ENCODE measurements at places on chromosomes 11 and 22.

GRCh38 chr11:74203966-74204365 lies 32.9 kb downstream of the PPME1 start:
- DNase-seq, result no peak

DNA sequence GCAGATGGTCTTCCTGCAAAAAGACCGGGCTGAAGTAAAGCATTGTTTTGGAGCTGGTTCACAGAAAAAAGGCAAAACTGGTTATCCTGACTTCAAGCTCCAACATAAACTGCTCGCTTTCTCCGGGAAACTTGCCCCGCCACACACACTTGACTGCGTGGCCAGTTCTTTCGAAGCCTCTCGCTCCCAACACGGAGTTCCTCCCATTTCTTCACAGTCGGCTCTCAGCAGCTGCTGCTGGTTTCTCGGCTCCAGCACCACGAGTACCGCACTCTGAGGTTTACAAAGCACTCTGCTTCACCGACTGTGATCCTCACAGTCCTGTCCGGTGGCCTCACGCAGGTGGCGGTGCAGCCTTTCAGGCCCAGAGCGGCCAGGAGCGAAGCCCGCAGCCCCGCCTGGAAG lies 264 bp downstream of the CHEK1 start:
- peak; percentile 50 for DNase-seq

- no peak for DNase-seq
Measured at GRCh38 chr11:31690041-31690440, 121.1 kb downstream of the PAX6 start.

DNA sequence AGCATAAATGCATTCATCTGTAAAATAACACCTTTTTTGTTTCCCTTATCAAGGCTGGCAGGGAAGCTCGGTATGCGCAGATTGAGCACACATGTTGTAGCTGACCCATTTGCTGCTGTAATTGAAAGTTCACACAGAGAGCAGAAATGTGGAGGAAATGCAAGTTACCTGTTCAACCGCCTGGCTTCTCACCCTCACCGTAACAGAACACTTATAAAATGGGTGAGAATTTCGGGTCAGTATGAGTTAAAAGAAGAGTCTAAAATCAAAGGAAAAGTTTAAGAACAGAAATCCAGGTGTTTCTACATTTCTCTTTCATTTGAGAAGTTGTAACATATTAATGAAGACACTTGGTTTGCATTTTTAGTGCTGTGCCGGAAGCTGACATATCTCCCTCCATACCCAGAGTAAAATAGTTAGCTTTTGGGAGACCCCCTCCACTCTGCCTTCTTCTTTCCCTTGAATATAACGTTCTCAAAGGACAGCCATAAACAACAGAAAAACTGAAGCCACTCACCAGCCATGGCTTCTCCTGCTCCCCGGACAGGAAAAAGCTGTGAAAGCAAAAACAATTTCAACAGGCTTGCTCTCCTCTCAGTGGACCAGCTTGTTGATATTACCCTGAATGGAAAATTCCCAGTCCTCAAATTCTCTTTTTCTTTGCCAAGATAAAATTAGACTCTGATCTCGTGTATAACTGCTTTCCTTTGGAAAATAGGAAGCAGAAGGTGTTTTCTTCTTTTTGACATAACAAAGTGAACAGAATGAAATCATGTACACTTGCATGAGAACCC lies at the start of gene CASP12:
CASP12 (minus strand) TSS at position 570 of the 794 bp plus-strand sequence.
- no peak for DNase-seq

DNA sequence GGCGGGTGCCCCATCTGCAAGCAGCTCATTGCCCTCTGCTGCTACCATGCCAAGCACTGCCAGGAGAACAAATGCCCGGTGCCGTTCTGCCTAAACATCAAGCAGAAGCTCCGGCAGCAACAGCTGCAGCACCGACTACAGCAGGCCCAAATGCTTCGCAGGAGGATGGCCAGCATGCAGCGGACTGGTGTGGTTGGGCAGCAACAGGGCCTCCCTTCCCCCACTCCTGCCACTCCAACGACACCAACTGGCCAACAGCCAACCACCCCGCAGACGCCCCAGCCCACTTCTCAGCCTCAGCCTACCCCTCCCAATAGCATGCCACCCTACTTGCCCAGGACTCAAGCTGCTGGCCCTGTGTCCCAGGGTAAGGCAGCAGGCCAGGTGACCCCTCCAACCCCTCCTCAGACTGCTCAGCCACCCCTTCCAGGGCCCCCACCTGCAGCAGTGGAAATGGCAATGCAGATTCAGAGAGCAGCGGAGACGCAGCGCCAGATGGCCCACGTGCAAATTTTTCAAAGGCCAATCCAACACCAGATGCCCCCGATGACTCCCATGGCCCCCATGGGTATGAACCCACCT lies 28.0 kb upstream of the L3MBTL2 start:
- no peak for DNase-seq

GRCh38 chr11:127873478-127873877 lies 713.9 kb downstream of the ETS1 start:
- DNase-seq, result no peak

DNA sequence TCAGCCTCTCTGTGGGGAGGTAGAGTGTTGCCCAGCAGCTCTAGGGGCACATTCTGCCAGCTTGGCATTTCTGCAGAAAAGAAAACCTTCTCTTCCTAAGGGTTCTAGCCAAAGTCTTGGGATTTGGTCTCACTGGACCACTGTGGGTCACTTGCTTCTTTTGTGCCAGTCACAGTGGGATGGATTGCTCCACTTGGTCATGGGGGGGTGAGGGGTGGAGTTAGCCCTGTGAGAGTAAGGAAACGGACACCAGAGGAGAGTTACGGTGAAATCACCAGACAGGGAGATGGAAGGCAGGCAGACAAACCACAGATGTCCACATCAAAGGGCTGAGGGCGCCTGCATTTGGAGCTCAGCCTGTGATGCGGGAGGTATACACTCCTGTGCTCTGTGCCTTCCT lies 10.8 kb downstream of the SGSM1 start:
- DNase-seq, result no peak

DNA sequence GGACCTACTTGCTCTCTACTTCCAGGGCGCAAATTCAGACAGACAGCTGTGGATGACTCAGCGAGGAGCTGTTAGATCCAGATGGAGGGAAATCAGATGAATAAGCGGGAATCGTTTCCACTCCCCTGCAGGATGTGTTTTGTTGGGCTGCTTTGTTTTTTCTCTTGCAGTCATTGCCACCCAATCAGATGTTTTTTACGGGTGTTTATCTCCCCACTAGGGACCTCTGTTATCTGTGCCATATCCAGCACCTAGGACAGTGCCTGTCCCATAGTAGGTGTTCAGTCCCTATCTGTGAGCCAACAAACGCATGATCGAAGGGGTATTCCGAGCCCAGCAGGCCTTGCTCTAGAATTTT lies 51.1 kb upstream of the PARVG start:
- no peak for DNase-seq

GRCh38 chr22:17638182-17638431 lies 450 bp upstream of the BCL2L13 start:
- DNase-seq, result no peak

- DNase-seq, result no peak
Measured at GRCh38 chr22:46135611-46136485, 14.5 kb upstream of the PPARA start.

GRCh38 chr22:46739094-46739870 lies 1.2 kb upstream of the CERK start:
- no peak for DNase-seq

- DNase-seq, result no peak
Measured at GRCh38 chr22:50044485-50045118, 13.5 kb downstream of the TTLL8 start.

GRCh38 chr11:126112547-126112946 lies 49.9 kb upstream of the CDON start:
- DNase-seq, result no peak

- DNase-seq, result no peak
Measured at GRCh38 chr11:45209000-45209879, 62.8 kb downstream of the PRDM11 start.

- no peak for DNase-seq
Measured at GRCh38 chr22:35957589-35957988, 71.0 kb downstream of the RBFOX2 start.

DNA sequence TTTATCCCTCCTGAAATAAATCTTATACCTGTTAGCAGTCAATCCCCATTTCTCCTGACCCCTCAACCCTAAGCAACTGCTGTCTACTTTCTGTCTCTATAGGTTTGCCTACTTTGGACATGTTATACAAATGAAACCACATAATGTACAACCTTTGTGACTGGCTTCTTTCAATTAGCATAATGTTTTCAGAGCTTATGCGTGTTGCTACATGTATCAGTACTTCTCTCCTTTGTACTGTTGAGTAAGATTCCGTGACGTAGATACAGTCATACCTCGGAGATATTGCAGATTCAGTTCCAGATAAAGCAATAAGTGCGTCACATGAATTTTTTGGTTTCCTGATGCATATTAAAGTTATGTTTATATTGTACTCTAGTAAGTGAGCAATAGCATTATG lies 127.3 kb downstream of the MORC2 start:
- no peak for DNase-seq

- DNase-seq, result no peak
Measured at GRCh38 chr11:108559904-108560303, 33.7 kb downstream of the EXPH5 start.

- no peak for DNase-seq
Measured at GRCh38 chr11:1546077-1546535, 26.0 kb downstream of the DUSP8 start.

DNA sequence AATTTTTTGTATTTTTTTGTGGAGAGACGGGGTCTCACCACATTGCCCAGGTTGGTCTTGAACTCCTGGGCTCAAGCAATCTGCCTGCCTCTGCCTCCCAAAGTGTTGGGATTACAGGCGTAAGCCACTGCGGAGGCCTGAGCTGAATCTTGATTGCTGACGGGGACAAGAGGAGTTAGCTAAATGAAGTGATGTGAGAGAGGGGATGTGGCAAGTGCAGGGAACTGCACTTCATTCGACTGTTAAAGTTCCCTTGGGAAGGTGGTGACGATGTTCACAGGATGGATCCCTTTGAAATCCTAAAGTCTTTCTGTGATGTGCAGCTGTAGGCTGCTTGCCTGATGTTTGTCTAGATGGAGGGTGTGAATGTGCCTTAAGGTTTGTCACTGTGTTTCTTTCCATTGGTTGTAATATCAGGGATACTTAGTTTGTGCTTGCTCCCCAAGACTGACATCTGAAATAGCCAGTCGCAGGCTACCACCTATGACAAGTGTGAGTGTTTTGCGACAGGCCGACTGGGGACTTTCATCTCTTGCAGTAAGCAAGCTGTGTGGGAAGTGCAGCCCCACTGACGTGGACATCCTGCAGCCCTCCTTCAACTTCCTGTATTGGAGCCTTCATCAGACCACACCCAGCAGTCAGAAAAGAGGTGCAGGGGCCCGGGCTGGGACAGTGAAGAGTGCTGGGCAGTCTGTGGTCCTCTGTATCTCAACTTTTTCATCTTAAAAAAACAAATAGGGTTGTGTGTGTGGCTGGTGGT lies 19.6 kb upstream of the CCDC134 start:
- DNase-seq, result no peak

DNA sequence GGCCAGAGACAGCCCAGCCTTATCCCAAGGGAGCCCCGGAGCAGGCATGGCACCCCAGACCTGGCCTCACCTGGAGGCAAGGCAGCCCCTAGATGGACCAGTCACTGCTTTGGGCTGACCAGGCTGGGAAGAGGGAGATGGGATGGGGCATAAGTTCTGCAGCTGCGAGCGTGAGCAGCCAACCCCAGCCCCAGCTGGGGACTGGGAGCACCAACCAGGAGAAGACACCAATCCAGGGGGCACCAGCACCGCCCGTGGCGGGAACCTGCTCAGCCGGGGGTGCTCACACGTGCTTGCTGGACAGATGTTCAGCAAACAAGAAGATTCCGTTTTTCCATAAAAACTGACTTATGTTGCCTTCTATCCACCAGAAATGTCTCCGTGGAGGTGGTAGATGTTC lies 16.2 kb upstream of the FADD start:
- no peak for DNase-seq

DNA sequence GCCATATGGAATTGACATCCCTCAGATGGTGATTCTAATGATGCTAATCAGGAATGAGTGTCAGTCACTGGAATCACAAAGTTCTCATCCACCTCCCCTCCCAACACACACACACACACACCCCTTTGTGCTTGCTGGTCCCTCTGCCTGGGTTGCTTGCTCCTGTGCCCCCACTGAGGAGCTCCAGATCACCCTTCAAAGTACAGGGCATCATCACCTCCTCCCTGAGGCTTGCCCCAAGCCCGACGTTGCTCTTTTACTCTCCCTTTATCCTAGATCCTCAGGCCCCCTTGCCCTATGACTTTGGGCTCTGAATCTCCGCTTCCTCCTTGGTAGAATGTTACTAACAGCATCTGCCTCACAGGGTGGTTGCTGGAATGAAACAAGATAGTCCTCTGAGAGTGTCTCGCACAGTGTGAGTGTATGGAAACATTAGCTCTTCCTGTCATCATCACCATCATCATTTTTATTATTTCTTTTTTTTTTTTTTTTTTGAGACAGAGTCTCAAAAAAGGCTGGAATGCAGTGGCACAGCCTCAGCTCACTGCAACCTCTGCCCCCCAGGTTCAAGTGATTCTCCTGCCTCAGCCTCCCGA lies 3.4 kb downstream of the TOM1 start:
- no peak for DNase-seq

- DNase-seq, result no peak
Measured at GRCh38 chr11:94948070-94948617, 25.2 kb downstream of the CWC15 start.

DNA sequence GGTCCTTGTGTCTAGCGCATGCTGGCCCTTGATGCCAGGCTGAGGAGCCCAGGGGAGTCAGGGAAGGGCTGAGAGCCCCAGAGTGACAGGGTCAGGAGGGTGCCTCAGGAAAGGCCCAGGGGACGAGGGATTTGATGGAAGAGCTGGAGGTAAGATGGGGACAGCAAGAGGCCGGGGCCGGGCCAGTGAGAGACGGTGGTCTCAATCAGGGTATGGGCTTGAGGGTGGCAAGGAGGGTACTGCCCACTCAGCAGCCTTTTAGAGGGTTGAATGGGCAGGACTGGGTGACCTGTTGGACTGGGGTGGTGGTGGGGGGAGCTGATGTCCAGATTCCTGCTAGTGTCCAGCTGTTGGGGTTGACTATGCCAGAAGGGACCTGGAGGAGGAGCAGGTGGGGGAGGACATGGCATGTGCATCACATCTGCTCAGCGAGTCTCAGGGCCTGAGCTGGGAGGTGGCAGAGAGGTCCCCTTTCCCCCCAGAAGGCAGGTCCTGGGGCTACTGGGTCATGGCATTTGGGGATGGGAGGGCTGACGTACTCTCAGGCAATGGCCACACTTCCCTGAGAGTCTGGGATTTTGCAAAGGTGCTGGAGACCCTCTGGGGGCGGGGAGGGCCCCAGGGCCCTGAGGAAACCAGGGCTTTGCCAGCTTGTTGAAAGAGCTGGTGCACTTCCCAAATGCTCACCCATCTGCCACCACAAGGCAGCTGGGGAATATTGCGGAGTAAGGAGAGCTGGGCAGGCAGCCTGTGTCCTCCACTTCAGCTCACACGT lies 18.4 kb downstream of the MYO7A start:
- no peak for DNase-seq
